ENCODE measurements at places on chromosomes 2 and 18.

DNA sequence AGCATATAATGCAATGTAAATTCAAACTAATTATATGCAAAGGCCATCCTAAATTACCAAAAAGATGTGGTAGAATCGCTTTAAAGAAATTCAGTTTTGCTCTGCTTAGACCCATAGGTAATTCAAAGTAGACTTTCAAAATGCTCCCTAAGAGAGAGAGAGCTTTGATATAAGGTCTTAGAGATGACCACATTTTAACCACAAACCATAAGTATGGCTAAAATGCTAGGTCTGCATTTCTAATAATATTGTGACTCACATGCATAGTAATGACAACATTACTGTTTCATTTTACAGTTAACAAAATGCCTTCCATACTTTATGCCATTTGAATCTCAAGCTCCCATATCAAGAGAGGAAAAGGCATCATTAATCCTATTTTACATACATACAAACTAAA is 144.5 kb downstream of the RAD51AP2 start:
- DNase-seq = no peak

DNA sequence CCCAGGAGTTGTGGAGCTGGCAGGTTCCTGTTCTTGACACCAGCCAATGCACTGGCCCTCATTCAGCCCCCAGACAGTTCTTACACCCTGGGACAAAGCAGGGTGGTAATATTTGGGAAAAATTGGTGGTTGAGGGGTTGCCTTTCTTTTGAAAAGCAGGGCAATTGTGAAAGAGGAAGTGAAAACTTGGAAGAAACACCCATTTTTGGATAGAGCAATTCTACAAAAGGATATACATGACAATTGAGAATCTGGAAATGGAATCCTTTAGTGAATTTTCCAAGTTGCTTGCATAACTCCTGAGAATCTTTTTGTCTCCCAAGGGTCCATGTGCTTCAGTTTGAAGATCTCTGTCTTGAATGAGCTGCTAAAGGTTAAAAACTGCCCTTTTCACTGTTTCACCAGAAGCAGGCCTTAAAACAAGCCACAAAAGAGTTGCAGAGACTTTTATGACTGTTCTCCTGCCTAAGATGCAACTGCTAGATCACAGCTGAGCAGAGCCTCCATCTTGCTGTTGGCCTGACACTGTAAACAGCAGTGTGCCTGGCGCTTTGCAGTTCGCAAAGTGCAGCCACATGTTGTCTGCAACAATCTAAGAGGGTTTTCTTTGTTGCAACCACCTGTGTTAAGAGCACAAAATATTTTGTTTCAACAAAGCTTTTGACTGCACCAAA is 11.8 kb downstream of the COL4A4 start:
- no peak for DNase-seq

- DNase-seq = no peak
Observed at GRCh38 chr2:238895361-238895882, 47.5 kb downstream of the TWIST2 start.

GRCh38 chr2:206783718-206784117 is 18.3 kb downstream of the FASTKD2 start:
- no peak for DNase-seq

DNA sequence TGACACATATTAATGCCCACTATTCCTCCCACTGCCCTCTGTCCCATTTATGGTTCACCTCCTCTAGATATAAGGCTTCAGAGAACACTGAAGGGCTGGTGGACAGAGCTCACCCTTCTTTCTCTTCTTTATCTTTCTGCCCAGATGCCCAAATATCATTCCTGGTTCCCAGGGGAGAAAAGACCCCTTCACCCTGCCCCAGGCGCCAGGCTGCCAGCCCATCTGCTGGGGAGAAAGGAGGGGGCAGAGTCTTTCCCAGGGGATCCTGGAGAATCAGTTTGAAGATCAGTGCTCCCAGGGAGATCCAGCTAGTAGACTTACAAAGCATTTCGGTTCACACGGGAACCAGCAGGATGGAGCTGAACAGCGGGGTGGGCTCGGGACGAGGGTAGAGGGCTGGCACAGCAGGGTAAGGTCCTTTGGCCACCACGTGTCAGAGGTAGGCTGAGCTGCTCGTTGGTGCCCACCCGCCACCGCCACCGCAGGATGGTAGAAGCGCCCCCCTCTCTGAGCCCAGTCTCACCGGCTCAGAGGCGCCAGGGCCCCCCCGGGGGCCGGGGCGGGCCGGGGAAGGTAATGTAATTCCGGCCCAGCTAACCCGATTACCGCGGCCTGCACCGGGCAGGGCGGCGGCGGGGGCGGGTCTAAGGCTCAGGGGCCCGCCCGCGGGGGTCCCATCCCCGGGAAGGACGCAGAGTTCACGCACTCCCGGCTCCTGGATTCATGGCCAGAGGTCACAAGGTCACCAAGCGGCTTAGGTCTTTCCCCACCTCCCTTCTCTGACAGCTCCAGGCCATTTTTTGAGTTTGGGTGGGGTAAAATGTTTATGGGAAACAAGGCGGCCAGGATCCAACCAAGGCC is 1.3 kb upstream of the TLX2 start:
- DNase-seq = no peak

DNA sequence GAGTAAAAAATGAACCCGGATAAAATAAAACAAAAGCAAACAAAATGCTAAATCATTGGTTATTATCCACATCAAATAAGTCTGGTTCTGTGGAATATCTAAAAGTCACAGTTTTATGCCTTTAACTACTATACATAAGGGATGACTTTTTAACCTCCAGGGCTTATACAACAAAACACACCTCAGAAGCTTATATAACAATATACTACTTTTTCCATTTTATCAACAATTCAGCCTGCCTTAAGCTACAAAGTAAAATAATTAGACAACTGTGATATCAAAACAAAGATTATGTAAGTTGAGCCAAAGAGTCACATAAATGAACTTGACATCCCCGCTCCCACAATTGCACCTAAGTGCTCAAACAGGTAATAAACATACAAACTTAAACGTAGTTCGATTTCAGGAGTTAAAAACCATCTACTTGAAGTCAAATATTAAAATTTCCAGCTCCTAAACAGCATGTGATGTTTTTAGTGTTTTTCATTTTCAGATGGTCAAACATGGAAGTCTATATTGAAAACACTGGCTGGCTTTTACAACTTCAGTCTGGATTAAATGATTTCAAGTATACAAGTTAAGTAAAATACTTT is 54.7 kb downstream of the ATIC start:
- no peak for DNase-seq

All from ELF-1 (cell line).